AG09319 (cell line): ENCODE measurements at places on chromosomes 6 and 20.

DNA sequence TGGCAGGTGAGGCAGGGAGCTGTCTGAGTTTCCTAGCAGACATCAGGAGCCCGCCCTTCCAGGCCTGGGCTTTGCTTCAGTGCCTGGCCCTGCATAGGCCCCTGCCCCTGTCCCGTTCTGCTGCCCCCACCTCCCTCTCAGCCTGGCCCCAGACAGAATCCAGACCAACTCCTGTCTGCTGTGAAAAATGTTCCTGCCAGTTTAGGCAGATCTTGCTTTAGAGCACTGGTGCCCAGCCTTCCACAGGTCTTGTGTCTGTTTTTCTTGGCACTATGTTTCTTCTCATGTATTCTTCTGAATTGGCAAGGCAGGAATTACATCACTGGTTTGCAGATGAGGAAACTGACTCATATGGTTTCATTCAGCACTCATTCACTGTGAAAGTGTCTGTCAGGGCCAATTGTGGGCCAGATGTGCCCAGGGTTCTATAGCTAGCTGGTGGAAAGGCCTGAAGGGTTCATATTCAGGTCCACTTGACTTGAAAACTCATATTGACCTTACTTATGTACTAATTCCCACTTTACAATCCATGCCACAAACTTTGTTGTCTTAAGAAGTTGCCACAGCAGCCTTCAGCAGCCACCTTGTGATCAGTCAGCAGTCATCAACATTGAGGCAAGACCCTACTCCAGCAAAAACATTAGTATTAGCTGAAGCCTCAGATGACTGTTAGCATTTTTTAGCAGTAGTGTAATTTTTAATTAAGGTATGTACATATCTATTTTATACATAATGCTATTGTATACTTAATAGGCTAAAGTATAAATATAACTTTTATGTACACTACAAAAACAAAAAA is 40.5 kb downstream of the HLA-F start:
- peak; percentile 49 for DNase-seq

DNA sequence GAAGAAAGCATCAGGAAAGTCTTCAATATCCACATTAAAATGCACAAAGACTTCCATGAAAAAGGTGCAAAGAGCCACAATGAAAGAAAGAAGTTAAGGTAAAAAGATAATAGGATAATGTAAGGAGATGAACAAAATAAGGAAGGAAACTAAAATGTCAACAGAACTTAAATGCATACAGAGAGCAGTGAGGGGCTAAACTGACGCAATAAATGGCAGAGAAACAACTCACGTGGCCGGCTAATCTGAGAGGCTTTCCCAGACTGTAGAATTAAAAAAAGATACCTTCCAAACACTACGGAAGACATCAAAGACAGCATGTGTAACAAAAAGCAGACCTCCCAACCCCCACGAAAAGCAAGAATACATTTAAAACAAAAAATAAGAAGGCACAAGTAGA is 73.7 kb downstream of the GMDS start:
- DNase-seq, result no peak

GRCh38 chr6:53598265-53598907 is 53.5 kb upstream of the GCLC start:
- no peak for DNase-seq

DNA sequence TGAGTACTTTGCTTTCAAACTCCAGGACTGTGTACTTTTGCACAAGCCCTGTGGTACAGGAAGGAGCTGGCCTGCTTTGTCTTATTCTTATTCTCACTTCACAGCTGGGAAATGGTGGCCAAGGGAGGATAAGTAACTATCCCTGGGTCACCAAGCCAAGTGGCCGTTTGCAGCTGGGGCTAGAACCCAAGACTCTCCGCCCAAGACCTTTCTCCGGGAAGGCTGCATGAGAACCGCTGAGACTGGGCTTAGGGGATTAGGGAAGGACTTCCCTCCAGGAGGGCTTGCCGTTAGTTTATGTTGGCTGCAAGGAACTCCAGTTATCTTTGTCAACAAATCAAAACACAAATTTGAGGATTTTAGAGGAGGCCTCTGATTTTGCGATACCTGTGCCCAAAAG is 343.2 kb upstream of the RNF24 start:
- DNase-seq, result no peak

DNA sequence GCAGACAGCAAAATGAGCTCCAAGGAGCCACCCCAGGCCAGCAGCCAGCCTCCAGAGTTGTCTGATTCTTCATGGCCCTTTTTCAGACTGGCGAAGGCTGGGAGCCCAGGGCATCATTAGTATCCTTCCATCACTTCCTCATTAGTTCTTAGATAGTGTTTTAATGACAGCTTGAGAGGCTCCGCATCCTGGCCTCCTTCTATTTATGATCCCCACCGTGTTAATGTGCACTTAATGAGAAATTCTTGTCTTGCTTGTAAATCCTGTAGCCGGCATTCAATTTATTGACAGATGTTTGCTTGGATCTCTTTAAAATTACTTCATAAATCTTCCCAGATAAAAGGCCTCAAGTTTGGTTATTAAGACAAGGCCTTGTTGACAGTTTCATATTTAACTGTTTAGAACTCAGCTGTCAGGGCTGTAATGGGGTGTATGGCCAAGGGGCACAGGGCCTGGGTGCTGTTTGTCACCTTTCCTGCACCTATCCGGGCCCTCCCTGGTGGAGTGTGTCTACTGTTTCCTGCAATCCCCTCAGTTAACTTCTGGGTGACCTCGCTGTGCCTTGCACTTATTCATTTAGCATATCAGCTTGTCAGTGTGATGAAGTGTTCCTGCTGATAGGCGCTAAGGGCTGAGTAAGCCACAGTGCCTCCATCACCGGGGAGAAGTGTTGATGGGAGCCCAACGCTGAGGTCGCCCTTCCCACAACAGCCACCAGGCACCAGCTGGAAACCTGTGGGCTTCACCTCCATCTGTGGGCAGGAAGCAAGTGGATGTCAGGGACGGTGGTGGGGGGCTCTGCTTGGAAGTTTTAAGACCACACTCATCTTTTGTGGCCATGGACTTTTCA is 169.3 kb downstream of the TSHZ2 start:
- no peak for DNase-seq

GRCh38 chr6:162238675-162239074 is 488.9 kb downstream of the PRKN start:
- no peak for DNase-seq

DNA sequence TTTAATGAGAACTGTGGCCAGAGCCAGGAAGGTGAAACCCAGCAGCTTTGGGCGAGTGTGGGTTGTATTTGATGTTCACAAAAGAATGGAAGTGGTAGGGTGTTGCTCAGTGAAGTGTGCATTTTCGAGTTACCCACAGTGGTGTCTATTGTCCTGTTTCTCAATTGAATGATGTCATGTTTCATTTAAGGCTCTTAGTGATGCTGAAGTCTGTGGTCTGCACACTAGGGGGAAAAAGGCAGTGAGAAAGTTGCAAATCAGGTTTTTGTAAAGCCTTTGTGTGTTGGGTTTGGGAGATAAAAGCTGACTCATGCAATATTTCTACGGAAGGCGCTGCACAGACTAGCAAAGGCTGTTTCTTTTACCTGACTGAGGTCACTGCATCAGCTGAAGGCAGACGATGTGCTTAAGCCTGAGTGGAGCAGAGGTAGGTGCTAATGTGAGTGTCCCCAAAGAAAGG is 121.1 kb downstream of the PLEKHG1 start:
- DNase-seq, result no peak

GRCh38 chr6:33981421-33981820 is 164.5 kb downstream of the GRM4 start:
- no peak for DNase-seq

GRCh38 chr20:6678101-6678500 is 89.4 kb upstream of the BMP2 start:
- DNase-seq, result no peak
